ENCODE measurements at places on chromosomes 12 and 14. TPM values are rescaled to one million over a fixed set of nuclear protein-coding genes. Genes with fewer than 3 reads are reported as not detected.

TCL1B gene
- not detected for total RNA-seq

TMEM229B gene
- 5.8 TPM for total RNA-seq

TAS2R7 gene
- not detected for total RNA-seq

RASAL1 gene
- not detected for total RNA-seq

FITM1 gene
- 0.72 TPM for total RNA-seq

GNG2 gene
- total RNA-seq, result 7.4 TPM

DNA sequence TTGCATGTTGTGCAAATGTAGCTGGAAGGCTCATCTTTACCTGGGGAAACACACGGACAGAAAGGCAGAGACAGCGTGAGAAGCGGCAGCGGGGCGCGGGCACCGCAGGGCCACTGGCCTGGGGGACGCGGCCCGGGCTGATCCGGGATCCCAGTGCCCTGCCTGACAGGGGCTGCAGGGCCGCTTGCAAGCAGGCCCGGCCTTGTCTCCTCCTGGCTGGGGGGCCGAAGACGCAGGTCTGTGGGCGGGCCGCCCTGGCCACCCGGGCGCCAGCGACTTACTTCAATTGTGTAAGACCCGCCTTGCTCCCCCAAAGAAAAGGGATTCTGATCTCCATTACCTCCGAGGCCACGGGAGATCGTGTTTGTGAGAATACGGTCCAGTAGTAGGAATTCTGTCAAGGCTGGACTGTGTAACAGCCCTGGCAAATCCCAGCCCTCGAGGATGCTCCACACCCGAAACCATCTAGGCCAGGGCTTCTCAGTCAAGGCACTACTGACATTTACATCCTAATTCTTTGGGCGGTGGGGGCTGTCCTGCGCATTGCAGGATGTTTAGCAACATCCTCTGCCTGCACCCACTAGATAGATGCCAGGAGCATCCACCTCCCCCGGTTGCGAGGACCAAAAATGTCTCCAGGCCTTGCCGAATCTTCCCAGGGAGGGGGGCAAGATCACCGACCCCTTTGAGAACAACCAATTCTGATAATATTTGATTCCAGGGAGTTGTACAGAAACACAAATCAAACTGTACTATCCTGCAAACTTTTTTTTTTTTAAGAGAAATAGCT is 95.6 kb downstream of the BCL11B start:
- H3K4me1 ChIP-seq, result no peaks in the 10 kb centered on the region
- DNase-seq, result no peak
- no peaks in the 10 kb centered on the region for H3K36me3 ChIP-seq
- no peak overlapping the region for H3K4me3 ChIP-seq
- H3K27ac ChIP-seq, result no peak overlapping the region

DNA sequence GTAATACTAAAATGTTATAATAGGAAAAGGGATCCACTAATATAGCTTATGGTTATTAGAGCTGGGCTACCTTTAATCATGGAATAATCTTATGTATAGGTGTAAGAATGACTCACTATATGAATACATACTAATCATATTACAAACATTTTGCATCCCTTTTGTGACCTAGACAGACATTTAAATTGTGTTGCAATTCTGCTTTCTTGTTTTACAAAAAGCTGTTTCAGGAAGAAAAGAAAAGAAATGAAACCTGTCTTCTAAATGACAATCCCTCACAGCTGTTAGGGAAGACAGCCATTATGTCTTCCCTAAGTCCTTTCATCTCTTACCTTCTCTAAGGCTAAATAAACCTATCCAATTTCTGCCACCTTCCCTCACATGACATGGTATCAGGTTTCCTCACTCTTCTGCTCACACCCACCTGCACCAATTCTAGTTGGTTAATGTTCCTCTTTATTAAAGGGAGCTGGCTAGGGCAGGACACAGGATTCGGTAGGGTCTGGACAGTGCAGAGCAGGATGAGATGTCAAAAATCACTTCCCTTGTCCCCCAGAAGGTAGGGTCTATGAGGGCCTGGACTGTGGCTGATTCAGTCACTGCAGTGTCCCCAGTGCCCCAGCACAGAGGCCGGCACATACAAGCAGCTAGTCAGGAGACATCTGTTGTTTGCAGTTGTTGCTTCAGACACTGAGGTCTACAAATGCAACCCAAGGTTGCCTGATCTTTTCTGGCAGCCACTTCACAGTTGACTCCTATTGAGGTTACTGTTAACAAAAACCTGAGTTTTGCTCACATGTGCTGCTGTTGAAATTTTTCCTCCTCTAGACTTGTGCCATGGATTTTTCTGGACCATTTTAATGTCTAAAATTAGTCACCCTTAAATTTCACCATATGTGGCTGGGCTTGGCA is 3.7 kb downstream of the DHRS7 start:
- H3K4me1 ChIP-seq, result peaks cover 9% of the 10 kb centered on the region
- no peak for DNase-seq
- no peak overlapping the region for H3K27ac ChIP-seq
- no peaks in the 10 kb centered on the region for H3K27me3 ChIP-seq
- H3K4me3 ChIP-seq, result no peak overlapping the region

DNA sequence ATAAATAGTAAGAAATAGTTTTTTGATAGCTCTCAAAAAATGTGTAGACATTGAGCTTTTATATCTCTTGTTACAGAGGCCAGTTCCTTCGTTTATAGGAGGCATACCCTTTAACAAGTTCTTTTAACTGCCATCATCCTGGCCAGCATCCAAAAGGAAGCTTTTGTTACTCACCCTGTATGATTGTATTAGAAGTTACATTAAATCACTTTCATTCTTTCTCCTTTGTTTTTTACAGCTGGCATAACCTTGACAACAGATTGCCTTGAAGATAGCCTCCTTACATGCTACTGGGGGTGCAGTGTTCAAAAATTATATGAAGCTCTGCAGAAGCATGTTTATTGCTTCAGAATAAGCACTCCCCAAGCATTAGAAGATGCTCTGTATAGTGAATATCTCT is 20.1 kb downstream of the CGRRF1 start:
- no peaks in the 10 kb centered on the region for H3K27me3 ChIP-seq
- no peak overlapping the region for H3K27ac ChIP-seq
- no peak overlapping the region for H3K4me3 ChIP-seq
- H3K4me1 ChIP-seq, result peaks cover 5% of the 10 kb centered on the region

DNA sequence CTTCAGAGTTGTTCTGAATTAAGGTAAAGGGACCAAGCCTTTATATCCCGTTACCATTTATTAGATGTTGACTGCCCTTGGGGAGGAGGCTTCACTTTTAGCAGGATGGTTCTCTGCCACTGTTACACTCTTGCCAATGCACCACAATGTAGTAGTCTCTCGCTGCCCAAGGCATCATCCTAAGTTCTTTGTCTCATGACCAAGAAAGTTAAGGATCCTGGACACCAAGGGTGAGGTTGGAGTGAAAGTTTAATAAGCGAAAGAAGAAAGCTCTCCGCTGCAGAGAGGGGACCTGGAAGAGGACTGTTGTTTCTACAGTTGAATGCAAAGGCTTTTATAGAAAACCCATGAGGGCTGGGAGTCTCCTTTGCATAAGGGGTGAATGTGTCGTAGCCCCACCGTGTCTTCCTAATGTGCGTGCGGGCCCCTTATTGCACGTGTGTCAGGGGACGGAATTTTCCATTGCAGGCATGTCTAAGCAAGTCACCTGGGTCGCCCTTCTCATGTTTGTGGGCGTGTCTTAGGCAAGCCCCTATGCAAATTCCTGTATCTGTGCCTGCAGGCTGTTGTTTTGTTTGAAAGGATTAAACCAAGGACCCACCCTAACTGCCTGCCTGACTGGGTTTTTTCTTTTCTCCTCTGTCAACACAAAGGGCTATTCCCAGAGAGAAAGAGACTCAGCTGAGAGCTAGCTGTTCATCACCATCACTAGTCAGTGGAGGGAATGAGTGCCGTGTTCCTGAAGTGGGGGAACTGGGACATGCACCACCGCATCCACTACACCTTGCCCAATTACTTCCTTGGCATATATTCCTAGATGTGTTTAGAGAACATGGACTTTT is 17.6 kb upstream of the RNASE1 start:
- DNase-seq, result no peak
- no peak overlapping the region for H3K4me3 ChIP-seq
- H3K27ac ChIP-seq, result no peak overlapping the region
- no peaks in the 10 kb centered on the region for H3K27me3 ChIP-seq

DNA sequence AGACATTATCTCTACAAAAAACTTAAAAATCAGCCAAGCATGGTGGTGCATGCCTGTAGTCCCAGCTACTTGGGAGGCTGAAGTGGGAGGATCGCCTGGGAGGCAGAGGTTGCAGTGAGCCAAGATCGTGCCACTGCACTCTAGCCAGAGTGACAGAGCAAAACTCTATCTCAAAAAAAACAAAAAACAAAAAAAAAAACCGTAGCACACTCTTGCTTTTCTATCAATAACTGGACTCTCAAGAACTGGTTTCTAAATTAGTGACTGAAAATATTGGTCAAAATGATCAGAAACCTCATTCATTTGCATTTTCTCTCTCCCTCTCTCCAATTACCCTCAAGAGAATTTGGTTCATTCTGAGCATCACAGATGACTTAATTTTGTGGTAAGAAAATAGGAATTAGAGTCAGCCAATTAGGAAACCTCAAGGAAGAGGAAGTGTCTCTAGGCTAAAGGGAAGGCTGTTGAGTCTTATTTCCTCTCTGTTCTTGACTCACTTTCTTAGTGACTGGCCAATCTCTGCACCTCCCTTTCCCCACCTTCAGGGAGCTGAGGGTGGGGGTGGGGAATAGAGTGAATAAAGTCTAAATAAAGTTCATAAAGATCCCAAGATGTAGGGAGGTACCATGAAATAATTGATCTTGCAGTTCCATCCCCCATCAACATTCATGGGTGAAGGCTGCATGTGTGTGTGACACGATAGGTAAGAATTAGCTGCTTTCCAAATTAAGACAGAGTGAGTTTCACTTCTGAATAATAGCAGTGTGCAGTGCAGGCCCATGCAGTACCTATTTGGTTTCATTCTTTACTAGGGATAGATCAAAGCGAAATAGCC is 6.8 kb upstream of the PSMA6 start:
- H3K27ac ChIP-seq, result no peak overlapping the region
- peak; percentile 73 for DNase-seq
- no peaks in the 10 kb centered on the region for H3K27me3 ChIP-seq
- no peaks in the 10 kb centered on the region for H3K4me1 ChIP-seq

DNA sequence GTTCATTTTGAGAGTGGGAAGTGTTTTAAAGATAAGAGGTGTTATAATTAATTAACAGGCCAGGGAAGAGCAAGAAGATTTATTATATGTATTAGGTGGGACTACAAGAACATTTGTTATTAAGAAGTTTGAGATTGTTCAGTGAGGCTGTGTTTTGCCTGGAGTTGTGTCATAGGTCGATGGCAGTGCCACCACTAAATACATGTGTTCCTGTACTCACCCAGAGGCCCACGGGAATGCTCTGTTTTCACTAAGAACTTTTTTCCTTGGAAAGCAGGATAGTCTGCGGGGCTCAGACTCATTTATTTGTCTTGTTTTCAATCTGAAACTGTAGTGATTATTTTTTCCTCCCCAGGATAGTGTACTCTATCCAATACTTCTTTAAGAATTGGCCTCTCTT is 10.1 kb downstream of the IRAK3 start:
- peaks cover 4% of the 10 kb centered on the region for H3K4me1 ChIP-seq
- DNase-seq, result no peak
- H3K36me3 ChIP-seq, result no peaks in the 10 kb centered on the region
- no peak overlapping the region for H3K4me3 ChIP-seq
- H3K27ac ChIP-seq, result no peak overlapping the region
- H3K27me3 ChIP-seq, result no peaks in the 10 kb centered on the region

- no peaks in the 10 kb centered on the region for H3K36me3 ChIP-seq
- no peak overlapping the region for H3K27ac ChIP-seq
- H3K4me1 ChIP-seq, result no peaks in the 10 kb centered on the region
- DNase-seq, result no peak
These were observed 217.3 kb downstream of the SYT10 start for GRCh38 chr12:33222357-33222756.

GRCh38 chr12:31922341-31923062 is 36.7 kb upstream of the RESF1 start:
- no peak overlapping the region for H3K27ac ChIP-seq
- no peak for DNase-seq
- H3K4me1 ChIP-seq, result no peaks in the 10 kb centered on the region
- H3K27me3 ChIP-seq, result no peaks in the 10 kb centered on the region
- no peak overlapping the region for H3K4me3 ChIP-seq
- H3K36me3 ChIP-seq, result no peaks in the 10 kb centered on the region

DNA sequence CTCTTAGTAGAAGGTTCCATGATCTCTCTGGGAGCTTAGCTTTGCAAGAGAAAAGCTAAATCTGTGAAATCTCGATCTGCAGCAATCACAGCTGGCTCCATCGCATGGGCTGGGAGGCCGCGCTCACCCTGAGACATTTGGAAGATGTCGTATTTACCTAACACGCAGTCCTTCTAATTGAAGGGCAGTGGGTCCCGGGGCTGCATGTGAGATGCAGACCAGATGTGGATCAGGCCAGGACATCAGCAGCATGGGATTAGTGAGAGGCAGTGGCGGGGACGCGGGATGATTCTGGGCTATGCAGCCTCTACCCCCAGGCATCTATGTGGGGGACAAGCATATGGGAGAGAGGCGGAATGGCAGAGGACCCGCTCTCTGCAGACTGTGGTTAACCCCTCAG is 312.4 kb upstream of the RTL1 start:
- H3K27me3 ChIP-seq, result no peaks in the 10 kb centered on the region
- DNase-seq, result no peak
- no peak overlapping the region for H3K4me3 ChIP-seq
- no peaks in the 10 kb centered on the region for H3K36me3 ChIP-seq
- no peak overlapping the region for H3K27ac ChIP-seq

DNA sequence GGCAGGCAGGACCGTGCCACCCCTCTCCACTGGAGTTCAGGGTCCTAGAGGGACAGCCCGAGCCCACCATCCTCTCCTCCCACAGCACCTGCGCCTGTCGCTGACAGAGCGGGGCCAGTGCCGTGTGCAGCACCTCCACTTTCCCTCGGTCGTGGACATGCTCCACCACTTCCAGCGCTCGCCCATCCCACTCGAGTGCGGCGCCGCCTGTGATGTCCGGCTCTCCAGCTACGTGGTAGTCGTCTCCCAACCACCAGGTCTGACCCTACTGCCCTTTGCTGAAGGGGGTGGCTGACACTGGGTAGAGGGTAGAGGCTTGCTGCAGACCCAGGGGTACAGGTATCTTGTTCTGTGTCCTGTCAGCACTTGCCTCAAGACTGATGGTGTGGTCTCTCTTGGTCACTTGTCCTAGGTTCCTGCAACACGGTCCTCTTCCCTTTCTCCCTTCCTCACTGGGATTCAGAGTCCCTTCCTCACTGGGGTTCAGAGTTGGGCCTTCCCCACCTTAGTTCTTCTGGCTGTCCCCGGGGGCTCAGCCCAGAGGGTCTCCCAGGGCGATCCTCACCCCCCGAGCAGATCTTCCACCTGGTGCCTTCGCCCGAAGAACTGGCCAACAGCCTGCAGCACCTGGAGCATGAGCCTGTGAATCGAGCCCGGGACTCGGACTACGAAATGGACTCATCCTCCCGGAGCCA is 42.0 kb downstream of the SH2B3 start:
- DNase-seq, result peak; percentile 34
- H3K27ac ChIP-seq, result no peak overlapping the region
- H3K36me3 ChIP-seq, result peaks cover 65% of the 10 kb centered on the region
- no peak overlapping the region for H3K4me3 ChIP-seq

GRCh38 chr12:106910202-106910601 is 45.5 kb upstream of the TMEM263 start:
- H3K27me3 ChIP-seq, result peaks cover 4% of the 10 kb centered on the region
- no peak overlapping the region for H3K27ac ChIP-seq
- H3K4me1 ChIP-seq, result no peaks in the 10 kb centered on the region
- DNase-seq, result no peak

Data from osteoblast (primary cell).